ENCODE measurements at places on chromosomes 16 and 17.

- peak; percentile 79 for DNase-seq
These were observed 14.7 kb upstream of the BCAR1 start for GRCh38 chr16:75265911-75266701.

DNA sequence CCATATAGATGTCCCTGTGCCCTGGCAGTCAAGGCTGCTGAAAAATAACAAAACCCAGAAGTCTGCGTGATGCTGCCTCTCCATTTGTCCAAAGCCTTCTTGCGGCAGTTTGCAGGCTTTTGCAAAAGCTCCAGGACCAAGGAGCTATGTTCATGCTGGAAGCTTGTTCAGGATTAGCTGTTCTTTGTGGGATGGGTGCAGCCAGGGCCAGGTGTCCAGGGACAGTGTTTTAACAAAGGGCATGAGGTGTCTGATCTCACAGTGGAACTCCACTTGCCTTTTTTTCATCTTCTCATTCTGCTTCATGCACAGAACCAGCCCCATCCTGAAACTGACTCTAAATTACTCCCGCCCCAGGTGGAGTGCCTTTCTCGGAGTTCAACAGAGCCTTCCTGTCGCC, 31.7 kb upstream of the STH start:
- no peak for DNase-seq

DNA sequence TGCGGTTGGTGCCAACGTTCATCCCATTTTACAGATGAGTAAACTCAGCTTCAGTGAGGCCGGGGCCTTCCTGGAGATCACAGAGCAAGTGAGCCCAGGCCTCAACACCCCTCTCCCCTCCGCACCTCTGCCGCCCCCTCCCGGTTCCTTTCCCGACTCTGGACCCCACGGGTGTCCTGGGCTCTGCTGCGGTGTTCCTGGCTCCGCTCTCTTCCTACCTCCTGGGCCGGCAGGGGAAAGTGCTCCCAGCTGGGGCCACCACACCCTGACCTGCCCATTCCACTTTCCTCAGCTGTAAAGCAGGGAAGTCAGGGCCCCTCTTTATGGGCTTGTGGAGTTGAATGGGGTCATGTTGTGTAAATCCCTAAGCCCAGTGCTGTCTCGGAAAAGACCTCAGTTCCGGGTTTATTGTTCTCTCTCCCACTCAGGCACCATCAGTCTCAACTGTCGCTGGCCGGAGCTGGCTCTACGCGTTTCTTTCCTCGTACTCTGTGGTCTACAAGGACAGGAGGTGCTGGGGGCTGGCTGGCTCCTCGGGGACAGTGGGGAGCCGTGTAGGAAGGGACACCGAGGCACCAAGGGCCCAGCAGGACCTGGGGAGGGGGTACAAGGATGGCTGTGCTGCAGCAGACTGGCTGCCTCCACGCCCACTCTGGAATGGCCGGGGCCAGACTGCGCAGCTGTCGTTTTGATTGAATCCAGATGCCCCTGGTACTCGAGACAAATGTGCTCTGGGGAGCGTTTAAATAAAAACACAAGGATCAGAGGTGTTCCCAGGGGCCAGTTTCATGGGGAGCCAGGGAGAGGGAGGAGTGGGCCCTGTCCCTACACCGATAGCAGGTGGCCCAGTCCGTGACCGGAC, 21.7 kb upstream of the ACSF3 start:
- no peak for DNase-seq

- DNase-seq = no peak
These were observed 57.0 kb downstream of the NSRP1 start for GRCh38 chr17:30173649-30174048.

DNA sequence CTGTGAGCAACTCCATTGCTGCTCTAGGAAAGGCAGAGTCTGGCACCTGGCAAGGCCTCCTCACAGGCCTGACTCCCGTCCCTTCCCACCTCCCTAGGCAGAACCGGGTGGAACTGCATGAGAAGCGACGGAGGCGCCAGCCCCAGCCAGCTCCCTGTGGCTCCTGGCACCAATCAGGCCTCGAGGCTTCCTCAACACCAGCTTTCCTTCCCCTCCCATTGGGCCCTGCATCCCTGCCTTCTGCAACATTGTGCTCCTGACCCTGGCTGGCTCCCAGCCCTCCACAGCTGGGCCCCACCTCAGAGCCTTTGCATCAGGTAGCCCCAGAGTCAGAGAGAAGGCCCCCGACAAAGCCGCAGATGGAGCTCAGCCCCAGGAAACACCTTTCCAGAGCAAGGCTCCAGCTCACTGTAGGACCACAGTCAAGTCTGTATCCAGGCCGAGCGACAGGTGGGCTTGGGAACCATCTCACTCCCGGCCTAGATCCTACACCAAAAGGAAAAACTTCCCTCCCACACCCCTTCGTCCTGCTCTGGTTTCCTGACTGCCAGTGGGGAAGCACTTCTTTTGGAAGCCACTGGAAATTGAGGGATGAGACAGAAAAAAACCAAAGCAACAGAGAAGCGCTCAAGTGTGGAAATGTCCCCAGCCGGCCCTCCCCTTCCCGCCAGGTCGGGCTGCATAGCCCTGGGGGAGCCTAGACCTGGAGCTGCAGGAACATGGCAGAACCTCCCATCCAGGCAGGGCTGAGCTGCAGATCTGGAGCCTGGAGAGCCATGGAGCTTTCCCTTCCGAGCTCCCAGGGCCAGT, 31.0 kb downstream of the LRRC75A start:
- DNase-seq = no peak

GRCh38 chr16:65574326-65574966, 452.6 kb upstream of the CDH11 start:
- DNase-seq = no peak

GRCh38 chr16:2039274-2040031, 8.2 kb downstream of the NTHL1 start:
- peak; percentile 84 for DNase-seq

GRCh38 chr17:78976907-78977680, 2.6 kb downstream of the LGALS3BP start:
- DNase-seq = no peak

- DNase-seq = peak; percentile 19
These were observed 2.9 kb downstream of the ABCA3 start for GRCh38 chr16:2337431-2338296.

DNA sequence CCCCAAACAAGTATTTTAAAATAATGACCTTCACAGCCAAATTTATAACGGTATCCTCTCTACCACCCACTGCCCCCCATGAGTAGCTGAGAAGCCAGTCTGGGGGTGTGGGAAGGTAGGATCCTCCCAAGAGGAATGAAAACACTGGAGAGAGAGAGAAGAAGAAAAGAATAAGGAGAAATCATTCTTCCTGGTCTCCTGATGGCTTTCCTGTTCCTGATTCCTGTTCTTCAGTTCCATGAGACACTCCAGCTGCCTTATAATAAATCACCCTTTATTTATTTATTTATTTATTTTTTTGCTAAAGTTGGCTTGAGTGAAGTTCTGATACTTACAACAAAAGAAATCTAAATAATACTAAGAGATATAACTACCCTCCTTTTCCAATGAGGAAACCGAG, 56.4 kb upstream of the FAM20A start:
- DNase-seq = no peak

DNA sequence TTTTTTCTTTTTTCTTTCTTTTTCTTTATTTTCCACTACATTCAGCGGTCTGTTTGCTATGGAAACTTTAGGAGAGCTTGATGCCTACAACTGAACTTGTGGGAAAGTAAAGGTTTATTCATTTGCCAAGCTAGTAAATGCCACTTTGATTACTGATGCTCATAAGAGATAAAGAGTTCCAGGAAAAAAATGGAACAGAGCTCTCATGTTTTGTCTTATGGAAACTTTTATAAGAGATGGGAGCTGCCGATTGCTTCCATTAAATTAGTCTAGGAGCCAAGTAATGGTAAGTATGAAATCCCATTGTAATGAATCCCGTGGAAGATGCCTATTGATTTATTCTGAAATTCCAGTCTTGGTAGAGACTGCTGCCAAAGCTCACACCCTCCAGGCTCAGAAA, 7.1 kb downstream of the ANKFN1 start:
- DNase-seq = no peak

GRCh38 chr17:80393241-80393890, 21.6 kb upstream of the ENDOV start:
- DNase-seq = no peak

DNA sequence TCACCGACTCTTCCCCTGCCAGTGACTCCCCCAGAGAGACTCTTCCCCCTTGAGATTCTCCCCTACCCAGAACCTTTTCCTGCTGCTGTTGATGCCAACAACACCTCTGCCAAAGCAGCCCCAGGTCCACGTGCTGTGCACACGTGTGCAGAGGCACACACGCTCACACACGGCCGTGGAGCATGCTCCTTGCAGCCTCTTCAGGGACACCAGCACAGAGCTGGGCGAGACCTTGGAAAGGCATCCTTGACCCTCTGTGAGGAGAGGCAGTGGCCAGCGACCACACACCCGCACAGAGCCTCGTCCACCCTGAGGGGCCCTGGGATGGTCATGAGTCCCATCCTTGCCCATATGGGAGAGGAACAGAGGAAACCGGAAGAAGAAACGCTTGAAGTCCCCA, 181.9 kb downstream of the RBFOX3 start:
- DNase-seq = no peak

DNA sequence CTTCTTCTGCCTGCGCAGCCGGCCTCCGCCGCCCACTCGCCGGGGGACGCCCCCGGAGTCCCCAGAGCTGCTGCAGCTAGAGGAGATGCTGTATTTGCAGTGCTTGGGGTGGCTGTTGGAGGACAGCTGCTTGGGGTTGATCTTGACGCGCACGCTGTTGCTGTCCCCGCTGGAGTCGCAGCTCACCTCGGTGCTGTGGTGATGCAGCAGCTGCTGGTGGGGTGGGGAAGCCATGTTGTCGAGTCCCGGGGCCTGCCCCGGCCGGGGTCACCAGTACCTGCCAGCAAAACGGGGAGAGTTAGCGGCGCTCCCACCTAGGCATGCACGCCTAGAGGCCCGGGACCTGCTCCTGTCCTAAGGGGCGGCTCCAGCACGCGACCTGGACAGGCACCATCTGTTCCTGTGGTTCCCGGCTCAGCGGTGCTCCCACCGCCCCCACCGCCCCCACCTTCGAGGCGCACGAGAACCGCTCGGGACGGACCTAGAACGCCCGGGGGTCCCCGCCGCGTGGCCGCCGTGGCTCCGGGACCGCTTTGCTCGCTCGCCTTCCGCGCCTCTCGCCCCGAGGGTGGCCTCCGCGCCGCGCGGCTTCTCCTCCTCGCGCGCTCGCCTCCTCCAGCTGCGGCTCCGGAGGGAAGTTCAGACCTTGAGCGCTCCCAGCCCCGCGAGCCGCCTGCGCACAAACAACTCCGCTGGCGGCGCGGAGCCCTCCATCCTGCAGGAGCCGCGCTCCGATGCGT, 863 bp downstream of the ADCY9 start:
- peak; percentile 66 for DNase-seq

DNA sequence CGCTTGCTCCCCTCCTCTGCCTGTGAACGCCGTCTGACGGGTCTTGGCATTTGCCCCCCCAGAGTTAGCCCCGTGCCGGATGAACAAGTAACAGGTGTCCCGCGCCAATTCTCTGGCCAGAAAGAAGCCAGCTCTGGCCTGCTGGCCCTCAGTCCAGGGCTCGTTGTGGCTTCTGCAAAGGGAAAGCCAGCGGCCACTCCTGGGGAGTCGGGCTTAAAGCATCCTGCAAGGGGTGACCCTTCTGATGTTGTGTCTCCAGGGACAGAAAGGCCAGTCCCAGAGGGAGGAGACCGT, 18.4 kb upstream of the OSGIN1 start:
- DNase-seq = no peak

- no peak for DNase-seq
These were observed 1.3 kb upstream of the SLC6A4 start for GRCh38 chr17:30236766-30237165.

- no peak for DNase-seq
These were observed 57.7 kb upstream of the ACSF3 start for GRCh38 chr16:89035669-89036570.

DNA sequence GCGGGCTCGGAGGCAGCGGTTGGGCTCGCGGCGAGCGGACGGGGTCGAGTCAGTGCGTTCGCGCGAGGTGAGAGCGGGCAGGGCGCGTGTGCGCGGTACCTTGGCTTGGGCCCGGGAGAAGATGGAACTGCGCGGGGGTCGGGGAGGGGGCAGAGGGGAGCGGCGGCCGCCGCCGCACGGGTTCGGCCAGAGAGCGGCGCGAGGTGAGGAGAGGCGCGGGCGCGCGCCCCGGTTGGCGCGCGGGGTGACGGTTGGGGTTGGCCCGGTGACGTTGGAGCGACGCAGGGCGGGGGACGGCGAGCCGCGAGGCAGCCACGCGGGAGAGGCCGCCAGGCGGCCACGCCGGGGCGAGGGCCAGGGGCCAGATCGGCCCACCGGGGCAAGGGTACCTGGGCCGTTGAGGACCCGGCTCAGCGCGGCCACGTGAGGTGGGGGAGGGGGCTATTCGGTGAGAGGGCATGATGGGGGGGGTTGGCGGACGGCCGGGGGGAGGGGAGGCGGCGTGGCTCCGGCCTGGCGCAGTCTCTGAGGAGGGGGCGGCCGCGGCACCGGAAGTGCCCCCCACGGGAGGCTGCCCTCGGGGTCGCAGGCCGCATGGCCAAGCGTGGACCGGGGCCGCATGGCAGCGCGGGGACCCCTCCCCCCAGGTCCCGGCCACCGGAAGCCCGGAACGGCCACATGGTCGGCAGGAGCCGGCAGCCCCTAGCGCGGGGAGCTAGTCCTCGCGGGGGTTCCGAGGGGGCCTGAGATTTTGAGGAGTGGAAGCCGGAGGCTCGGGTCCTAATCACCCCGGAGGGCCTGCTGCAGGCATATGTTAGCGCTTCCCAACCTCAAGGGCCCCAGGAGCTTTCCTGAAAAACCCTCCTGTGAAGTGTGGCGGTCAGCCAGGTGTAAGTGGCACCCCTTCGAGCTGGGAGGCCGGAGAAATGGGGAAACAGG, 527 bp downstream of the EIF5A start:
- peak; percentile 17 for DNase-seq

DNA sequence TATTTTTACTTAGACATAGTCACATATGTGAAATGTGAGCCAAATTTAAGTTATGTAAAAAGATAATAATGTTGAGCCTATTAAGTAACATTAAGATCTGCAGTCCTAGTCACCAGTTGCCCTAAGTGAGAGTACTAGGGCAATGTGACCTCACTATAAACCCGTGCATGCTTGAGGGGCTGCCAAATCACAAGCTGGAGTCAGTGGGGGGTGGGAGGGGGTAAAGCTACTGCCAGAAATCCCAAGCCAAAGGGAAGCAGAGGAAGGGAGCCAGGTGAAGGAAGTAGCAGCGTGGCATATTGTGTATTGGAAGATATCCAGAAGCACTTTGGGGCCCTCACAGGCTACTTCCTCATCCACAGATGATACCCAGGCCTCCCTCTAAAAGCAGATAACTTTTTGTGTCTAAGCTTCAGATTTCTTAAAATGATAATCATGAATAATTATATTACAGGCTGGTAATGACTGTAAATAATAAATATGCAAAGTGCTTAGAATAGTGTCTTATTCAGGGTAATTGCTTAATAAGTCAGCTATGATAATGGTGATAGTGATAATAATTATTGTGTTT, 134.1 kb downstream of the CA10 start:
- DNase-seq = no peak

All from SJSA1 (cell line).